Fibroblast of skin of left biceps (primary cell): ENCODE measurements at places on chromosomes 7 and 10.

DNA sequence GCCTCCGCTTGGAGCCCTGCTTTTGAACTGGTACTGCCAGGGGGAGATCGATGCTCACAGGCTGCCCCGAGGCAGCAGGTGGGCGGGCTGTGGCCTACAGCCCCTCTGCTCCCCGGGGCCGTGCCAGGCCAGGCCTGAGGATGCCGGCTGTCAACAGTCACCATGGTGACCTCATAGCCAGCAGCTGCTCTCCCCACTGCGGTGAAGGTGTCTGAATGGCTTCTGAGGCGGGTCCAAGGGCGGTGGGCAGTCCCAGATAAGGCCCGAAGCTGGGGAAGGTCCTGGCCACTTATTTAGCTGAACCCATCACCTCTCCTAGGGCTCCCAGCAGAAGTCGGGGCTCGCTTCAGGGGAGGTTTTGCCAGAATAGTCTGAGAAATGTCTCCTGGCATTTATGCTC, 179.3 kb downstream of the ARHGAP12 start:
- DNase-seq: no peak

DNA sequence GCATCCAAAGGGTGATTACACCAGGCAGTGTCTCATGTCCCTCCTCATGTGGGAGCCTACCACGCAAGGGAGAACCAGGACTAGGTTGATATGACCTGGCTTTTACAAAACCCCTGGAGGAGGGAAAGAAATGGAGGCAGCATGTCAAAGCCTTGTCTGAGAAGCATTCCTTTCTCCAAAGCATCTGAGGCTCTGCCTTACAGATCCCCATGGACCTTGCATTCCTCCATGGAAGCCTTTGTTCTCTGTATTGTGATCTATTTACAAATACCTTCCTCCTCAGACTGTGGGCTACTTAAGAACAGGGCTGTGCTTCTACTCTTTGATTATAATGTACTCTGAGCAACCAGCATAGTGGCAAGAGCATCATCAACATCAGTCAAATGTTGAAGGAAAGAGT, 197.0 kb downstream of the PLXNA4 start:
- no peak for DNase-seq

DNA sequence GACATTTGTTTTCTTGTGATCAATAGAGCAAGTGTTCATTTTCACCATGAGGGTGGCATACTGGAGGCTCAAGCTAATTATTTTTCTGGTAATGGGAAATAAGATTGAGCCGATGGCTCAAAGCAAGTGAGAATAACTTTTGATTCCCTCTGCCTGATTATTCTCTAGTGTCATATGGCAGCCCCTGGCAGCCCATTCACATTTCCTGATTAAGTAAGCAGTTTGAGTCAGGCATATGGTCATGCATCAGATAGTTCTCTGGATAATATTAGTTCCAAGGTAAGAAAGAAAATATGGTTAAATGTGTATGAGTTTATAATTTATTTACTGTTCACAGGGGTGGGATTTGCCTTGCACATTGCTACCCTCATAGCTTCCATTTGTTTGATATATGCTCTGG, 109.2 kb downstream of the DYNC1I1 start:
- DNase-seq: no peak

DNA sequence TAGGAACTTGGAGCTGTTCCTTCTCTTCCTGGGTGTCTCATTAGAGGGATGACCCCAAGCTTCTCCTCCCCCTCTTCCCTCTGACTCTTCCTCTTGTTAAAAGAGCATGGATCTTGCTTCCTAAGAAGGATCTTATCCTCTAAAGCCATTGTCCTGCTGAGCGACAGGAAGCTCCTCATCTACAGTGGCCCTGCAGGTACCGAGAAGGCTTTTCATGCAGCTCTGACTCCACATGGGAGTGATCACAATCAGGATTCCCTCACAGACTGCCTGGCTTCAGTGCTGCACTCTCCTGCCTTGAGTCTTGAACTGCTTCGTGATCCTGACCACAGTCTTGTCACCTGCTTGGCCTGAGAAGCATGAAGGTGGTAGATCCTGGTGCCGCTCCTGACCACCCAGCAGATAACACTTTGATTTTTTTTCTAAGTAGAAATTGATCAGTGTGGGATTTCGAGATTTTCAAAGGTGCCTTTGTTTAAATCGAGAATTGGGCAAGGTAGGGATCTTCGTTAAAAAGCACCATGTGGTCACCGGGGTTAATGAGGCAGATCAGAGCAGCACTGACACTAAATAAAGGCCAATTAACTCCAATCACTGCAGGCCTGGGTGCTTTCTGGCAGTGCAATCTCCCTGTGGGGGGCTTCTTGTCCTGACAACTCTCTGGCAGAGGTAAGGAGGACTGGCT, 376.4 kb downstream of the NRG3 start:
- no peak for DNase-seq

DNA sequence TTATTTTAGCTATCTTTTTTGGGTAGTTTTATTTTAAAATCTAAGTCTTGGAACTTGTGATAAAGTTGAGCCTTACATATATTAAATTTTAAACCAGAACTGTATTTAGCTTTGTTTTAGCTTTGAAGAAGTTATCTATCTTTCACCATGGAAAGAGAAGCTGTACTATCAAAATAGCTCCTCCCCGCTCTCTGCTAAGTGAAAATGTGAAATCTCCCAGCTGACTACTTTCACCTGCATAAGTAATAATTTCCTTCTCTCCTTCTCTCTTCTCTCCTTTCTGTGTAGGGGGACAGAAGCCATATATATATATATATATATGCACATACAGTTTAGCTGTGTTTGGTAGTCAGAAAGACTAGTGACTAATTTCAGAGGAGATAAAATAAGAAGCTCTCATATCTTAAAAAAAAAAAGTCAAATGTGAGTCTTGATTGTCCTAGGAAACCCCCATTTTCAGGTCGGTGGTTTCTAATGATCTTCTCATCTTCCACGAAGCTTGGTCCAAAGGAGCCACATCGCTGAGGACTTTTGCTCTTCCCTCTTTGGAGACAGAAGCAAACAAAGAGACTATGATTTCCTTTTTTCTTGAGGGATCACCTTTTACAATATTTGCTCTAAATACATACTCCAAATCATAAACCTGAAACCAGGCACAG, 30.6 kb upstream of the GDI2 start:
- DNase-seq: no peak

DNA sequence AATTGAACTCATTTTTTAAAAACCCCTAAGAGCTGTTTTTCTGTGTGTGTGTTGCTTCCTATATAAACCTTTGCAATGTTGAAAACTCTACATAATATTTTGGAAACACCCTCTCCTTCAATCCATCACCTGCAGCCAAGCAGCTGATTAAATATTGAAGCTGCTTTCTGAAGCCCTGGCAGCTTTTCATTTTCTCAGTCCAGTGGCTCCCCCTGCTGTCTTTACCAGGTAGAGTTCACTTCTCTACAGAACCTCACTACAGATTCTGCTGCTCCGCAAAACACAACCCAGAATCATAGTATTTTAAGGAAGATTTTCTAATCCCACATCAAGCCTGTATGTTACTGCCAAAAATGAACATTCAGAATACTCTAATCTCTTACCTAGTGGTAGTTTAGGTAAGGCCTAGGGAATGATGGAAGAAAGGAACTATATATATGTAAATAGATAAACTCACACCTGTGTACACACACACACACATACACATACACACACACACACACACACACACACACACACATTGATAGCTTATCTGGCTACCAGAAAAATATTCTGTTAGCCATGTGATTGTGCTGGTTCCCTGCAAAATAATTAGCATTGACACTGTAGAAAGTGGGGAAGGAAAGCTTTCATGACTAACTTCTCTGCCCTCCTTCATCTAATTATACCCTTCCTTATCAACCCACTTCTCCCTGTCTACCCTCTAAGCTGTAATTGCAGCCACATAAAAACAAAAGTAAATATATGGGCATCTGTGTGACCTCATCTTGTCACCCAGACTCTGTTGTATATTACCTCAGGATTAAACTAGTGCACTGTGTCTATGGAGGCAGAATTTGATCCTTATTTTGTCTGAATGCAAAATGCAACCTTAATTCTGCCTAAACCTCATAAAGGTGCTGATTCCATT, 229.5 kb upstream of the FZD1 start:
- DNase-seq: peak; percentile 26

DNA sequence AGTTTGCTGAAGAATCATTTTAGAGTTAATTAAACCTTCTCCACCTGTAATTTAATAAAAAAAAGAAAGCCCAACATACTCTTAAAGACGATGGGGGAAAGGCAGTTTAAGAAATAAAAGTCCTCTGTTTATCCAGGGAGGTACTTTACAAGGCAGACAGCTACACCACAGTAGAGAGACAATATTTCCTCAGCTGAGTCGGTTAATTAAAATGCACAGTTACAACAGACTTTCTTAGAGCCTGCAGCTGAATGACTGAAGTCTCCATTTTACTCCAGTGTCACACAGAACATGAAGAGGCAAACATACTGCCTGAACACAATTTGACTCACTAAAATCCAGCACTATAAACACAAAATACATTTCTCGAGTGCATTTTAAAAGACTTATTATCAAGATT, 15.1 kb downstream of the LRRTM3 start:
- no peak for DNase-seq

GRCh38 chr10:116909307-116909706, 60.0 kb downstream of the ENO4 start:
- DNase-seq: no peak

DNA sequence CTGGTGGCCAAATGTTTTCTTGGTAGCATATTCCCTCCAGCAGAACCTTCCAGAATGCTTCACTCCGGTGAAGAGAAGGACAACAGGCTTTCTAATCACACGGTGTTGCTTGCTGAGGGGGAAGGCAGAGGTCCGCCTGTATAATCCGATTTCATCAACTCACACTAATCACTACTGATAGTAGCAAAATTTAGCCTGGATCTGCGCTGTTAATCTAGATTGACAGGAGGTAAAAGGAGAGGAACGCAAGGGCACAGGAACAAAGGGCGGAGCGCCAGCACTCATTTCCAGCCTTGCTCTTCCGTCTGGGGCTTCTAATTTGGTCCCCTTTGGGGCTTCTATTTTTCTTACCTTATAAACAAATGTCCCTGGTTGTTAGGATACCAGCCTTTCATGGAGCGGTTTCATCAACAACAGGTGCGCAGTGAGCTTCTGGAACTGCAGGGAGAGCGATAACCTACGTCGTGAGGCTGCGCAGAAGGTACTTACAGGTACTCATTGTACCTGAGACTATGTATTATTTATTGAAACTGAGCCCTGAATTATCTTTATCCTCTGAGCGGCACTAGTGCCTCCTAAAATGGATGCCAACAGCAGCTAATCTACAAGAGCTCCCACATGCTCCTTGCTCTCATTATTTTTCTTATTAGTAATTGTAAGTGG, 150.6 kb downstream of the CACNB2 start:
- DNase-seq: no peak

- DNase-seq: no peak
Observed at GRCh38 chr10:10508211-10508610, 509.5 kb upstream of the CELF2 start.

- no peak for DNase-seq
Observed at GRCh38 chr10:23826421-23826820, 382.5 kb upstream of the KIAA1217 start.

- no peak for DNase-seq
Observed at GRCh38 chr10:92689663-92690210, at the start of gene HHEX. TSS of gene HHEX (plus strand) at chr10:92689955. CDS start at chr10:92689987, 32 bp downstream.

- DNase-seq: no peak
Observed at GRCh38 chr7:120998996-120999565, 10.6 kb downstream of the CPED1 start.

GRCh38 chr7:88599528-88599927, 160.0 kb upstream of the ZNF804B start:
- no peak for DNase-seq

DNA sequence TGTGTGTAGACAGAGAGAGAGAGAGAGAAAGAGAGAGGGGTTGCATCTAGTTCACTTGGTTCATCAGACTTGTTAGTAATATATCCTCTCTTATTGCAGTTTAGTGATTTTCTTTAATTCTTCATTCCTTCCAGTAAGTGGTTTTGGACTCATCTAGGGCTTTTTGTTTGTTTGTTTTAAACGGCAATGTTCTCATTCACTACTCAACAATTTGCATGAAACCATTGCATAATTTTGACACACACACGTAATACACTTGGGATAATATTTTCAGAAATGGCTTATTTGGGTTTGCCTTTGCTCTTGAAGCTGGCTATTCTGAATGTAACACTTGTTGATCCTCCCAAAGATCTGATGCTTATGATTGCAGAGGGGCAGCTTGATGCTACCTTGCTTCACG, 16.4 kb upstream of the ZNF32 start:
- no peak for DNase-seq

DNA sequence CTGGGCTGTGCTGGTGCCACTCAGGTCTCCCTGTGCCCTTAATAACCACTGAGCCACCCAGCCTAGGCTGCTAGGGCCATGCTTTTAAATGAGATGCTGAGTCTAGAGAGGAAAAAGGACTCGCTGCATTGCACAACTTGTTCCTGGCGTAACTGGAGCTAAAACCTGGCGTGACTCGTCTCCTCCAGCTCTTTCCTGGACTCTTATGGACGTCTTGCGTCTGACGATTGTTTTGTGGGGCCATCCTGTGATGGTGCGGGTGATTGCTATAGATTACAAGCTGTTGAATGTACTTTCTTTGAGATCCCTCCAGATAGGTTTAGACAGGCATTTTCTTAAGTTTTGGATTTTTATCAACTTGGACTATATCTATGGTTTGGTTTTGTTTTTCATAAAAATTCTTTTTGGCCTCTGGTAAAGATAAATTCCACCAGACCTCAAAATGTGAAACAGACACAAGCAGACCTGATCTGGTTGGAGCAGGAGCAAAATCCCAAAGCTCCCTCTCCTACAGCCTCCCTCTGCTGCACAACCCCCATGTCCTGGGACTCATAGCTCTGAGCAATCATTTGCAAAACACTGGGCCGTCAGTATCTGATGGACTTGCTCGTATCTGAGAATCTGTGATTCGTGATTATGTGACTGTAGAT, 230.3 kb downstream of the ARHGAP12 start:
- DNase-seq: peak; percentile 92

GRCh38 chr10:77210645-77211044, 427.0 kb downstream of the KCNMA1 start:
- DNase-seq: no peak
